NCI-H524 (cell line): ENCODE measurements at places on chromosomes 2 and 18.

DNA sequence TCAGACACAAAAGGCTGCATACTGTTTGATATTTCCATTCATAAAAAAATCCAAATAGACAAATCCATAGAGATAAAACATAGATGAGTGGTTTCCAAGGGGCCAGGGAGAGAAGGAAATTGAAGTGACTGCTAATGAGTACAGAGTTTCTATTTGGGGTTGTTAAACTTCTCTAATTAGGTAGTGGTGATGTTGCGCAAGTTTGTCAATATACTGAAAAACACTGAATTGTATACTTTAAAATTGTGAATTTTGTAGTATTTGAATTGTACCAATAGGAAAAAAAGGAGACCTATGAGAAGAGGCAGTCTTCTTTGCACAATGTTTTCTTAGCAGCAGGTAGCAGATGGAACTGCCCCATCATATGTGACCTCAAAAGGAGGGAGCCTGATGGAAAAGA is 71.1 kb downstream of the SCN9A start:
- no peak for DNase-seq

GRCh38 chr2:110929528-110929927 is 191.2 kb upstream of the BCL2L11 start:
- no peak for DNase-seq

GRCh38 chr2:673016-673415 is 4.2 kb downstream of the TMEM18 start:
- no peak for DNase-seq

GRCh38 chr2:136210455-136210805 is 92.5 kb upstream of the CXCR4 start:
- no peak for DNase-seq

DNA sequence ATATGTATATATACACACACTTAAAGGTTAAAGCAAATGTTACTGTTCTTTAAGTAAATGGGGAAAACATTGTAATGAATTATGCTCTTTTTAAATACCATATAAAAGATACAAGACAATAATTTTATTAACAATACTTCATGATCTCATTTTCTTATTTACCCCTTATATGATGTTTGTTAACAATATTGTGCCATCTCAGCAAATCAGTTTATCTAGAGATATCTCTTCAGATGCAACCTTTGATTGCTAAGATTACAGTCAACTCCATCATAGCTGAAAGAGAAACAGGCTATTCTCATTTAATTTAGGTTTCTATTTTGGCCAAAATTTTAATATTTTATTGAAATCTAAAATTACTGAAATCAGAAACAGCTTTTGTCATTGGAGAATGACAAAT is 197.9 kb downstream of the CALCRL start:
- no peak for DNase-seq

GRCh38 chr18:68608851-68609490 is 105.9 kb downstream of the TMX3 start:
- DNase-seq = no peak

GRCh38 chr2:3453190-3453999 is 65.9 kb downstream of the ADI1 start:
- DNase-seq = no peak

DNA sequence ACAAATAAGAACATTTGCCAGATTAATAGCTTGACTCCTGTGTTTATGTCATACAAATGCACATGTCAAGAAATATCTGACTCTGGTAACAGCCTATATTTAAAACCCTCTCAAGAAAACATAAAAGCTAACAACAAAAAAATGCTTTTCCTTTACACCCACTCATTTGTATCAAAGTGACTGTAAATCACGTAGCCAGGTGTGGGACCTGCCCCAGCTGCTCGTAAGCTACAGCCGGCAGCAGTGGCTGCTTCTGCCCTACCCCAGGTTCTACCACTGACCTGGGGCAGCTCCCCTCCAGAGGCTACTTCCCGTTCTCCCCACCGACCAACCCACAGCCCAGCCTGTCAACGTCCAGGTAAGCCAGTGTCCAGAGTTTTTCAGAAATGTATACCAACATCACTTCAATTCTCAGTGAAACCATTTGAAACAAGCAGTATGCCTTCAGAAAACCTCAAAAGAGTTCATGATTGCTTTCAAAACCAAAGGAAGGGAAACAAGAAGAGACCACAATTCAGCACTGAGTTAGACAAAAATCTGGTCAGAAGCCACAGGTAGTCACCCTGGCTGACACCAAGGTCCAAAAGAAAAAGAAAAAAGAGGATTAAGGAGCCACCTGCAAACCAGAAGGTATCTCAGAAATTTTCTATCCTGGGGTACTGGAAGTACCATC is 40.4 kb downstream of the KIDINS220 start:
- DNase-seq = no peak

GRCh38 chr2:10839813-10840212 is 27.2 kb upstream of the PDIA6 start:
- no peak for DNase-seq

DNA sequence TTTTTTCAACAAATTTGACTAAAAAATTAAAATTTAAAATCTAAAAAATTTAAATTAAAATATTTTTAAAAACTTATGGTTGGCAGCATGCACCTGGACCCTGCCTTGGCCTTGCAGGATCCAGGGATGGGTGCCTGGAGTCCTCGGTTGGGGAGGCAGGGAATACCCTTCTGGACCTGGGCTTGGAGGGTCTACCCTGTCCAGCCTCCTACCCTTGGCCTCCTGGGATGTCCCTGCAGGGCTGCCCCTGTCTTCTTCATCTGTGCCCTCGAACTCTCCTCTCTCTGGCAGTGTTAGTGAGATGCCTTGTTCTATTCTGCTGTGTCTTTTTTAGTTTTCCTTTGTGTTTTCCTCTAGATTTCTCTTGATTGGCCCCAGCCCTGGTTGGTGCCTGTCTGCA is 68.9 kb upstream of the HAAO start:
- DNase-seq = no peak

DNA sequence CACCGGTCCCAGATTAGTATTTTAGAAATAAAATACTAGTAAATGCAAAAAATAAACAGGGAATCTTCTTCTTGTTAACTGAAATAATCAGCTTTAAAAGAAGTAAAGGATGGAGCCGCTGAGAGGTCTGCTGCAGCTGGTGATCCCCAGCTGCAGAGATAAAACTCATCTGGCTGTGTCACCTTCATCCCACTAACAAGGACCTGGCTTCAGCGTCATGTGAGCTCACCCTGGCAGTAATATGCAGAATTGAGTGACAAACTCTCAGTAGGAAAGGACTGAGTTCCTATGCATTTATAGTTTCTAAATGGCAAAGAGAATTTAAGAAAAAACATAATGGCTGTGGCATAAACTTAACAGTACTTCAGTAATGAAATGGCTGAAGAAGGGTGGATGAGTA is 27.3 kb downstream of the VPS4B start:
- DNase-seq = no peak

- no peak for DNase-seq
Measured at GRCh38 chr2:6782517-6783237, 83.0 kb downstream of the CMPK2 start.

DNA sequence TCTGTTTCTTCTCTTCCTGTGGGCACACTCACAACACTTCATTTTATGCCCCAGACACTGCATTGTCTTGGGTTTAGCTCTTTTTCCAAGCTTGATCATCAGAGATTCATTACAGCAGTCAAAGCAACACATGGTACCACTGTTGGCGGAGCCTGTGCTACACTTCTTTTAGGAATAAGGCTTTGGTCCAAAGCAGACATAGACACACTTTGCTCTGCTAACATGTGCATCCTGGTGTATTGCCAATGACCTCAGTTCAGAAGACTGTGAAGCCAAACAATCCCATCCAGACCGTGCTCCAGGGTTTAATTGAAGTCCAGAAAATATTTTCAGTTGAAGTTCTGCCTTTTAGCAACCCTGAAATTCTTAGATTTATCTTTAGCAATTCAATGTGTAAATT is 354.6 kb upstream of the RAB12 start:
- DNase-seq = no peak

DNA sequence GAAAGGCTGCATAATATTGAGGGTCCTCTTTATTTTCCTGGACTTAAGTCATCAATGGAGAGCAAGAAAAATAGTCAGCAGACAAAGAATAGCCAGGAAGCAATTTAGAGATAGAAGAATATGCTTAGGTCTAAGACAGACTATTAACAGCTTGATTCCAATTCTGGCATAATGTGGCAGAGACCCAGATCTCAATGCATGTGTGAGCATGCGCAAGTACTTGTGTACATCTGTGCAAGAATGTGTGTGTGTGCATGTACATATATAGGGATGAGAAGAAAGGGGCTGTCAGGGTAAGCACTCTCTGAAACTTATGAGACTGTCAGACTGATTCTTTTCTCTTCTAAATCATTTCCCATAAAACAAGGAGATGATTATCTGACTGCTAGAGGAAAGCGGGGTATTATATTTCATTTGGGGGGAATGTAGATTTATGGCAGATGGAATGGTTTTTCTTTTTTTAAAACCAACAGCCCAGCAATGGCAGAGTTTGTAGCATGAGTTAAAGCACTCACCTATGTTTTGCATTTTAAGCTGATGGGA is 381.3 kb upstream of the SPRED2 start:
- no peak for DNase-seq

- no peak for DNase-seq
Measured at GRCh38 chr2:101311696-101312017, 3.2 kb upstream of the RNF149 start.

- DNase-seq = no peak
Measured at GRCh38 chr18:48552130-48552529, 13.3 kb downstream of the CTIF start.

DNA sequence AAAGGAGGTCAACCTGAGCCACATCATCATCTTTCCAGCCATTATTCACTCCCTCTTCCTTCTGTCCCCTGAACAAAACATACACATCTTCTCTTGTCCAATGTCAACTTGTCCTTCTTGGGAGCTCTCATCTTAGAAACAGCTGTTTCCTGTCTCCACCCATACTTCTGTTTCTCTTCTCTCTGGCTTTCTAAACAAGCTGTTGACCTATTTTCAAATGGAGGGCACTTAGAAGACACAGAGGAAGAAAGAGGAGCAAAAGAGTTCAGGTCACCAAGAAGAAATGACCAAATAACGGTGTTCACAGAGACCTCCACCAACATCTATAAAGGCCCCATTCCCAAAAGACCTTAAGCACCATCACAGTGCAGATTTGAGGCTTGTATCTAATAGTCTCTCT is 355.9 kb upstream of the HNRNPA3 start:
- no peak for DNase-seq

DNA sequence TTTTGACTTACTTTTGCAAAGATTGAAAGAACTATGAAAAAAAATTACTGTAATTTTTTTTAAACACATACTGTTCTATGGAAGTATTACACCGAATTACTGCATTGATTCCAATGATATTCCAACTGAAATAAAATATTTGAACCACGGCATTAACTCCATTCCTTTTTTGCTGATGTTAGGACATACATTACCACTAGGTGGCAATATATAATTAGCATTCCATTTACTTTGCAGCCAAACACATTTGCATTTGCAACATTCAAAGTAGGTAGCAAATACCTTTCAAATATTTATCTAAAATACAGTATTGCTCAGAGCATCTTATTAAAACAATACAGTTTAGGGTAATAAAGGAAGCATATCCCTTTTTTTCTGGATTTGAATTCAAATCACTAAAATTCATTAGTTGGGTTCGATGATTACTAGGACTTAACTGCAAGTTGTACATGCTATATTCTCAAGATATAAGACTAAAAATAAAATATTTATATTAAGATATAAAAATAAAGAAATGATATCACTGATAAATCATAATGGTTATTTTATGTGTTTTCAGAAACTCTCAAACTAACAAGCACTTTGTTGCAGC is 31.3 kb downstream of the LANCL1 start:
- peak; percentile 26 for DNase-seq

GRCh38 chr2:9763356-9764152 is 79.7 kb upstream of the TAF1B start:
- no peak for DNase-seq

- no peak for DNase-seq
Measured at GRCh38 chr18:45054636-45055035, 373.9 kb downstream of the SETBP1 start.

DNA sequence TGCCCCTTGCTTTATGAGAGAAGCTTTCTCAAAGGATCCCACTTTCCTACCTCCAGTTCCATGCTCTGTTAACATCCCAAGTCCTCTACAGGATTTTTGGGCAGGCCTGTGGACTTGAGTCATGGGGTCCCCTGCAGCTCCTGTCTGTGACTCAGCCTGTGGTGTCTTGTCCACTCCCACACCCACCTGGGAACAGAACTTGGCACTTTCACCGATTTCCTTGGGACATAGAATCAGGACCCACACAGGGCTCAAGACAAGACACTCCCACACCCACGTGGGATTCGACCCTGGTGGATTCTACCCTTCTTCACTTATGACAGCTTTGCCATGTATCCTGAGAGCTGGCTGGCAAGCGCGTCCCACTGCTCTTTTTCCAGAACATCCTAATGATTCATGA is 30.7 kb upstream of the HDAC4 start:
- DNase-seq = no peak
